Type B pancreatic cell (in vitro differentiated cells): ENCODE measurements at places on chromosomes 11 and 22. TPM values are rescaled to one million over a fixed set of nuclear protein-coding genes. Genes with fewer than 3 reads are reported as not detected.

Gene ALX4
- total RNA-seq = 0.43 and 11.6 TPM in 2 replicates

Gene TH
- 2.2 and 11.1 TPM in 2 replicates for total RNA-seq

Gene HEPHL1
- 0.05 TPM in 1 of 2 replicates, not detected in the other for total RNA-seq

Gene SMC1B
- total RNA-seq = 0.07 TPM in 1 of 2 replicates, not detected in the other

Gene SLCO2B1
- total RNA-seq = 5.6 and 23.5 TPM in 2 replicates

Gene MRPL49
- 49.1 and 54.8 TPM in 2 replicates for total RNA-seq

Gene TTC36
- total RNA-seq = 1.6 and 1.8 TPM in 2 replicates

GRCh38 chr22:17418890-17419324 is 49.6 kb downstream of the CECR2 start:
- H3K27ac ChIP-seq = no peak overlapping the region
- H3K4me3 ChIP-seq = no peak overlapping the region
- H3K27me3 ChIP-seq = no peaks in the 10 kb centered on the region
- H3K4me1 ChIP-seq = peaks cover 16% of the 10 kb centered on the region

GRCh38 chr11:83845797-83846196 is 559.6 kb upstream of the CCDC90B start:
- H3K4me1 ChIP-seq = peaks cover 3% of the 10 kb centered on the region
- DNase-seq = no peak
- no peak overlapping the region for H3K27ac ChIP-seq
- peaks cover 5% of the 10 kb centered on the region for H3K27me3 ChIP-seq

GRCh38 chr11:133790995-133791394 is 54.3 kb downstream of the SPATA19 start:
- DNase-seq = no peak
- H3K27me3 ChIP-seq = peaks cover 45% of the 10 kb centered on the region
- H3K27ac ChIP-seq = no peak overlapping the region
- no peaks in the 10 kb centered on the region for H3K36me3 ChIP-seq
- H3K4me1 ChIP-seq = no peaks in the 10 kb centered on the region

DNA sequence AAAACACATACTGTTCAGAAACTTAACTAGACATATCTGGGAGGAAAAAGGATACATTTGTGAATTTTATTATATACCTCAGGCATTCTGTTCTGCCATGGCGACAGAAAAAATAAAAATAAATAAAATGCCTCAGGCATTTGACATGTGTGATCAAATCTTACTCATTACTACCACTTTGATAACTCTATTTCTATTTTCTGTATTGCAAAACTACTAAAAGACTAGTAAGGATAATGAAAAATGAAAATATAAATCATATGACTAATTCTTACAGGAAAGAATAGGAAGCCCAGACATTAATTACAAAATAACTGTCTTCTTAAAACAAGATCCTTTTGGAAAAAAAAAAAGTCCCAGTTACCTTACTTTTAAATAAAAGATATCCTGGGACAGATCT is 5.3 kb downstream of the PICALM start:
- peaks cover 26% of the 10 kb centered on the region for H3K4me1 ChIP-seq
- no peak for DNase-seq
- H3K36me3 ChIP-seq = peaks cover 5% of the 10 kb centered on the region
- no peaks in the 10 kb centered on the region for H3K27me3 ChIP-seq
- H3K4me3 ChIP-seq = peak overlapping the region; percentile 31

- no peak overlapping the region for H3K4me3 ChIP-seq
- no peaks in the 10 kb centered on the region for H3K36me3 ChIP-seq
- H3K4me1 ChIP-seq = peaks cover 4% of the 10 kb centered on the region
- H3K27ac ChIP-seq = no peak overlapping the region
Measured at GRCh38 chr22:35530700-35531099, 9.9 kb upstream of the RASD2 start.

GRCh38 chr11:1714908-1715885 is 18.2 kb downstream of the KRTAP5-6 start:
- H3K36me3 ChIP-seq = no peaks in the 10 kb centered on the region
- H3K27me3 ChIP-seq = peaks cover 3% of the 10 kb centered on the region
- no peak overlapping the region for H3K27ac ChIP-seq
- H3K4me3 ChIP-seq = no peak overlapping the region
- DNase-seq = no peak

GRCh38 chr11:94128291-94128745 is 323 bp upstream of the PANX1 start:
- H3K4me3 ChIP-seq = no peak overlapping the region

DNA sequence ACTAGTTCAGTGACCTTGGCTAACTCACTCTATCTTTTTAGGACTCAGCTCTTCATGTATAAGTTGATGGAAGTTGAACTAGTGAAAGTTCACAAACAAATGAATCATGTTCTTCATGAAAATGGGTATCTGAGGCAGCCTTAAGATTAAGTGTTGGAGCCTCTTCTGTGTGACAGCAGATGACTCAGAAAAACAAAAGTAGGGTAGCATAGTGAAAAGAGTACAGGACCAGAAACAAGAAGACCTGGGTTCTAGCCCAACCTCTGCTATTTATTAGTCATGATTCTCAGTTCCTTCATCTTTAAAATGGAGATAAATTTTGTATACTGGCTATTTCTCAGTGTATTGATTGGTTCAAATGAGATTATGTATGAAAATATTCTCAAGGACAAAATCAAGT is 60.2 kb downstream of the USP35 start:
- no peaks in the 10 kb centered on the region for H3K4me1 ChIP-seq
- peaks cover 40% of the 10 kb centered on the region for H3K36me3 ChIP-seq
- H3K4me3 ChIP-seq = no peak overlapping the region
- no peak for DNase-seq
- no peak overlapping the region for H3K27ac ChIP-seq
- H3K27me3 ChIP-seq = no peaks in the 10 kb centered on the region

DNA sequence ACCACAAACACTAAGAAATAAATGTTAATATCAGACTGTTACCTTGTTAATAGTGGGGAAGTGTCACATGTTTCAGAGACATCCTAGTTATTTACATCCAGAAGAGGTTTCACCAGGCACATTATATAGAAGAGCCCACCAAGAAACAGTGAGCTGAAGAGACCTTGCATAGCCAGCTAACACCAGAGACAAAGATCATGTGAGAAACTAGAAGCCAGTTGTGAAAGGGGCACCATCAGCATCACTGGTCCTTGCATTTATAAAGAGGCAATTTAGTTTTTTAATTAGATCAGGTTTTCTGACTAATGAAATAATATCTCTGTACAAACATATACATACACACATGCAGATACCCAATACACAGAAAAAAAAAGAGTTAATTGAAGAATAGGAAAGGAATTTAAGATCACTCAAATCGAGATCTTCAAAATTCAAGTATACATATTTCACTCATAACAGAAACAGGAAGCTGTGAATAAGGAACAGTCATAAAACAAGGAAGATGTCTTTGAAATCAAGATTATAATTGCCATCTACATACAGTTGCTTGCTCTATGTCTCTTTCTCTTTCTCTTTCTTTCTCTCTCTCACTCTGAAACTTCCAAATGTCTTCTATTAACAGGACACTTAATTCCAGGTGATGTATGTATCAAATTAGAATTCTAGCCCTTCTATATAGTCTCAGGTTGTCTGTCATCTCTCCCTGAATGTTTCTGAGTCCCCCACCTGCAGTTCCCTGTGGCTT is 348.7 kb downstream of the ETS1 start:
- no peak overlapping the region for H3K4me3 ChIP-seq
- no peak overlapping the region for H3K27ac ChIP-seq
- H3K4me1 ChIP-seq = peaks cover 32% of the 10 kb centered on the region
- H3K27me3 ChIP-seq = no peaks in the 10 kb centered on the region
- DNase-seq = no peak

DNA sequence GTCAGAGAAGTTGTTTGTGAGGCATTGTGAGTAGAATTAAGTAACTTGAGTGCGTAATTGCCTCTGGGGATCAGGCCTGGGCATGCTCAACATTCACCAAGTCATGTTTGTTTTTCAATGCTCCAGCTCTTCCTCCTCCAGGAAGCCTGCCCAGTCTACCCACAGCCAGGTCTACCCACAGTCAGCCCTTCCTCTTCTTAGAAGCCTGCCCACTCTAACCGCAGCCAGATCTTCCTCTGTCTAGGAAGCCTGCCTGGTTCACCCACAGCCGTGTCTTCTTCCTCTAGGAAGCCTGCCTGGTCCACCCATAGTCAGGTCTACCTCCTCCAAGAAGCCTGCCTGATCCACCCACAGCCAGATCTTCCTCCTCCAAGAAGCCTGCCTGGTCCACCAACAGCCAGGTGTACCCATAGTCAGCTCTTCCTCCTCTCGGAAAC is 25.0 kb downstream of the LRP5 start:
- no peaks in the 10 kb centered on the region for H3K27me3 ChIP-seq
- no peak overlapping the region for H3K4me3 ChIP-seq
- H3K36me3 ChIP-seq = peaks cover 11% of the 10 kb centered on the region
- DNase-seq = no peak
- peak overlapping the region; percentile 60 for H3K27ac ChIP-seq
- H3K4me1 ChIP-seq = peaks cover 49% of the 10 kb centered on the region

DNA sequence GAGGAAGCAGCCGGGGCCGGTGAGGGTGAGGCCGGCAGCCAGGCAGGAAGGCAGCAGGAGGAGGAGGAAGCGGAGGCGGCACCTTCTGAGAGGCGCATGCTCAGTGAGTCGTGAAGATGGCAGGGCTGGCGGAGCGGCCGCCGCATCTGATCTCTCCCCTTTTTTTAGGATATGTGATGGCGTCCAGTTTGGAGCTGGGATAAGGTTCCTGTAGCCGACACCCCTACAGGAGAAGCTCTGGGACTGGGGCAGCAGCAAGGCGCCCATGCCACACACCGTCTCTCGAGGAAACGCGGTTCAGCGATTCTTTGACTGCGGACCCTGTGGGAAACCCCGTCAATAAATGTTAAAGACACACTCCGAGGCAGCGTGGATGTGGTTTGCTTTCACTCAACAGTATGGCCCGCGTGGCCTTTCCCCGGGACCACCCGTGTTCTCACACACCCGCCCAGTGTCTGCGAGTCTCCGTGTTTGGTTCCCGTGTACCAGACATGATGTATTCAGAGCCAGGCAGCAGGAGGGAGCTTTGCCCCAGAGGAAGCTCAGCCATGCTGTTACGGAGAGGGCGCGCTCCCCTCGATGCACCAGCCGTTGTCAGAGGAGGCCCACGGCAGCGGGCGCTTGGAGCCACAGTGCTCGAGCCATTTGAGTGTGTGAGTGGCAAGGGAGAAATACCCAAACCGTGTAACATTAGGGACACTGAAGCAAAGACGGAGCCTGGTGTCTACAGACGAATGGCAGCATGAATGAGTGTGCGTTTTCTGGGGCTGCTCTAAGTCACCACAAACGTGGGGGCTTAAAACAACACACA is 27.7 kb upstream of the PARVB start:
- no peak overlapping the region for H3K27ac ChIP-seq
- no peak overlapping the region for H3K4me3 ChIP-seq
- no peaks in the 10 kb centered on the region for H3K27me3 ChIP-seq
- no peak for DNase-seq
- peaks cover 18% of the 10 kb centered on the region for H3K4me1 ChIP-seq
- peaks cover 38% of the 10 kb centered on the region for H3K36me3 ChIP-seq

DNA sequence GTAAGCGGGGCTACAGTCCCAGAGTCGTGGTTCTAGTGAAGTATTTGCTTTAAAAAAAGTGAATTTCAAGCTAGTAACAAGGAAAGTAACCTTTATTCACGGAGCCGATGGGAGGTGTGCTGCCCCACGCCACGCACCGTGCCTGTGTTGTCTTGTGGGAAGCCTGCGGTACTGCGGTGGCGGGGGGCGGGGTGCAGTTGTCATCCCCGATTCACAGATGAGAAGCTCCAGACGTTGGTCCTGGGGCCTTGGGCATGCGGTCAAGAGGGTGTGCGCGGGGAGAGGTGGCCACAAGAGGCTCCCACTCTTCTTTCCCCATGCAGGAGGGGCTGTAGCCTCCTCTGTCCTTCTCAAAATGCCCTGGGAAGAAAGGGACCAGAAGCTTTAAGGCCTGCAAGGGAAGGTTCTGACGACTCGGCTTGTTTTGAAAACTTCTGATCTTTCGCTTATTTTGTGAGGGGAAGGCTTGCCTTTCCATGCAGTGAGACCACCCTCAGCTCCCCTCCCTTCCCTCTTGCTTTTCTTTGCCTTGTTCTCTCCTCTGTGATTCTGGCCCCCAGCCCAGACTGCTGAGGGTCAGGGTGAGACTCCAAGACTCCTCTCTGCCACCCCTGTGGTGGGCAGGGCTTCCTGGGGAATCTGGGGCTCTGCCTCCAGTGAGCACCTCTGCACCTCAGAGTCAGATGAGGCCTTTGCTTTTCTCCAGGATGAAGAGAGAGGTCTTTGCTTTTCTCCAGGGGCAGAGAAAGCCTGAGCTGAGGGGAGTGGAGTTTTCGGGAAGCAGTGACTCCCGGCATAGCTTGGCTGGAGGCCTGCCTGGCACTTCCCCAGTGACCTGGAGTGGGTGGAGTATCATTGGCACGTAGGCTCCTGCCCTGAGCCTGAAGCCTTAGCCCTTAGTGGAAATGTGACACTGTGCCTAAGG is 6.2 kb downstream of the GLB1L3 start:
- peaks cover 53% of the 10 kb centered on the region for H3K27me3 ChIP-seq
- no peaks in the 10 kb centered on the region for H3K4me1 ChIP-seq
- DNase-seq = no peak

DNA sequence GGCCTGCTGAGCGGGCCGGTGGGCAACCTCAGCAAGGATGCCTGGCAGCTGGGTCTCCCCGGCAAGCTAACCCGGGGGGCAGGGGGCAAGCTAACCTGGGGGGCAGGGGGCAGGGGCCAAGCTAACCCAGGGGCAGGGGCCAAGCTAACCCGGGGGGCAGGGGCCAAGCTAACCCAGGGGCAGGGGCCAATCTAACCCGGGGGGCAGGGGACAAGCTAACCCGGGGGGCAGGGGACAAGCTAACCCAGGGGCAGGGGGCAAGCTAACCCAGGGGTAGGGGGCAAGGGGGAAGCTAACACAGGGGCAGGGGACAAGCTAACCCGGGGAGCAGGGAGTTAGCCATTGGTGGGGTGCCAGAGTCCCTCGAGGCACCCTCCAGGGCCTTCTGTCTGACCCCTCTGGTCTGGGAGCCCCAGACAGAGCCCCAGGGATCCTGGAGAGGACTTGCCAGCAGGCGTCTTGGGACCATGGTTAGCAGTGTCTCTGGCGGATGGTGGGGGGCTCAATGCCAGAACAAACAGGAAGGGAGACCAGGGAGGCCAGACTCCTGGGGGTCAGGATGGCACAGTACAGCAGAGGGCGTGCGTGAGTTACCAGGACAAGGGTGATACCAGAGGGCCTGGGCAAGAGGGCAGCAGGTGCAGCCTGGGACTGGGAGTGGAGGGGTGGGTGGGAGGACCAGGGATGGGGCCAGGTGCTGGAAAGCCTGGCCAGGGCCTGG is 16.1 kb downstream of the IGF2 start:
- no peak for DNase-seq
- H3K4me1 ChIP-seq = no peaks in the 10 kb centered on the region
- H3K27me3 ChIP-seq = peaks cover 9% of the 10 kb centered on the region
- H3K36me3 ChIP-seq = peaks cover 3% of the 10 kb centered on the region
- no peak overlapping the region for H3K4me3 ChIP-seq

DNA sequence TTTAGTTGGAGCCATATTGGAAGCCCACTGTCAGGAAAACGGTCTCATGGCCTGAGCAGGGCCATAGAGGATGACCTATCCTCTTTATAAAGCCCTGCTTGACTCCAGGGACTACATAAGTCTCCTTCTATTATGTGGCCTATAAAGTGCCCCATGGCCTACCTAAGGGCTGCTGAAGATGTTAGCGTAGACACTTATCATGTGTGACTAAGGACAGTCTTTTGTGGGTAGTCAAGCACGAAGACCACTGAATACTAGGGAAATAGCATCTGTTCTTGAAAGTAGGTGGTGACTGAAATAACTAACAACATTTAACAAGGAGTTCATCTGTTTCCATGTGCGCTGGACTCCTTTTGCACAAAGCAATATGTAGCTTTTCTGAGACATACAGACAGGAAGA is 117.1 kb downstream of the SWAP70 start:
- H3K27ac ChIP-seq = no peak overlapping the region
- peaks cover 25% of the 10 kb centered on the region for H3K36me3 ChIP-seq
- H3K27me3 ChIP-seq = no peaks in the 10 kb centered on the region
- no peak for DNase-seq
